ENCODE measurements at places on chromosomes 7 and 10. TPM values are rescaled to one million over a fixed set of nuclear protein-coding genes. Genes with fewer than 3 reads are reported as not detected.
A peak's percentile ranks its signal among the peaks of the same experiment; 100 is the strongest.

DNA sequence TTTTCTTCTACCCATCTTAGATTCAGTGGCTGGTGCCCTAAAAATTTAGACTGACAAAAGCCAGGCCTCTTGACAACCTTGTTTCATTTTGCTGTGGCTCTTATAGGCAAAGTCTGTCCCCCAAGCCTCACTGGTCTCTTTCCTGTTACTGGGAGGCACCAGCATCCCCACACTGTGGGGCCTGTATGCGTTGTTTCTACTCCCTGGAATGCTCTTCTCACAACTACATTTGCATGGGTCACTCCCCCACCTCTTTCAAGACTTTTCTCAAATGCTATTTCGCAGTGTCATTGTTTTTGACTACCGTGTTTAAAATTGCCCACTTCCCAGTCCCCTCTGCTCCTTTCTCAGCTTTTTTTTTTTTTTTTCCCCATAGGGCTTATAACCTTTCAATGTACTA is 108.7 kb upstream of the DGKB start:
- no peak for DNase-seq

- peak; percentile 60 for DNase-seq
These were observed 10.2 kb upstream of the GDF2 start for GRCh38 chr10:47311932-47312662.

GRCh38 chr7:99740573-99741440 is 5.8 kb upstream of the CYP3A7 start:
- peak; percentile 63 for DNase-seq

DNA sequence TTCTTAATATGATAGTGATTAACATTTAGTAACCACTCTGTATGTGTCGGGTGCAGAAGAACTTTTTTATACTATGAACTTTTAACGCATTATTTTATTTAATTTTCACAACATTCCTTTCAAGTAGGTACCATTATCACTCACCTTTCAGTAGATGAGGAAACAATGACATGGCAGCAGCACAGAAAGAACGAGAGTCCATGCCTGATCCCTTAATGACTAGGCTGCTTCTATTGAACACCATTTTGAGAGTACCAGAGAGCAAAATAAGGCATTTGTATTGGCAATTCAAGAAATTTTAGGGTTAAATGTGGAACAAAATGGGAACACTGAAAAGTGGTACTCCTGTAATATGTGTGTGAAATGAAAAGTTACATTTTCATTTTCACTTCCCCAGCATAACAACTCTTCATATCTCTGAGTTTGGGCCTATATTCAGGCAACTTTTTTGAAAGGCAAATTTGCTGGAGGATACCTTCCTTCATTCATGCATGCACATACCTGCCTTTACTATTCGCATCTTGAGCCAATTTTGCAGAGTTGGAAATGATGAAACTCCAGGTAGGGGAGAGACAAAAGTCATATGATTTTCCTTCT is 12.8 kb downstream of the LRRN3 start:
- no peak for DNase-seq

The CYP2C9 gene
- total RNA-seq: under 0.01 TPM

GRCh38 chr10:32981760-32982159 is 23.7 kb upstream of the ITGB1 start:
- DNase-seq: peak; percentile 73

GRCh38 chr10:102743078-102743587 is 615 bp upstream of the WBP1L start:
- DNase-seq: no peak

The PNLIPRP1 gene
- total RNA-seq: not detected

DNA sequence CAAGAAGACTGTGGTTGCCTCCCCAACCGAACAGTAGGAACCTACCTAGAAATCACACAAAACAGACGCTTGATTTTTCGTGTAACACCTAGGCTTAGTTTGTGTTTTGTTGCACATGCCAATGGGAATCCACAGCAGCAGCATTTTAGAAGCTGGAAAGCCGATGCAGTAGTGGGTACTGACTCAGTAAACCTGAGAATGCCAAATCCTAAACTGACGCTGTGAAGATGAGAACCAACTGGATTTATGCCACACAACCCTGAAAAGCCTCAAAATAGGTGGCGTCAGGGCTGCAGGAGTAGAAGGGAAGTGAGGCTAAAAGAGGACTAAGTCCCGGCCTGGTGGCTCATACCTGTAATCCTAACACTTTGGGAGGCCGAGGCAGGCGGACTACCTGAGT is 162.5 kb downstream of the REEP3 start:
- DNase-seq: no peak

GRCh38 chr10:110344622-110345021 is 39.9 kb upstream of the SMNDC1 start:
- DNase-seq: no peak

The ITPRIP gene
- total RNA-seq: 10.3 TPM

- no peak for DNase-seq
These were observed 7.3 kb downstream of the JCAD start for GRCh38 chr10:30052062-30052461.

GRCh38 chr10:99172128-99172738 is 63.4 kb downstream of the HPSE2 start:
- DNase-seq: peak; percentile 74

GRCh38 chr10:28939281-28940157 is 262.2 kb downstream of the BAMBI start:
- DNase-seq: peak; percentile 91

DNA sequence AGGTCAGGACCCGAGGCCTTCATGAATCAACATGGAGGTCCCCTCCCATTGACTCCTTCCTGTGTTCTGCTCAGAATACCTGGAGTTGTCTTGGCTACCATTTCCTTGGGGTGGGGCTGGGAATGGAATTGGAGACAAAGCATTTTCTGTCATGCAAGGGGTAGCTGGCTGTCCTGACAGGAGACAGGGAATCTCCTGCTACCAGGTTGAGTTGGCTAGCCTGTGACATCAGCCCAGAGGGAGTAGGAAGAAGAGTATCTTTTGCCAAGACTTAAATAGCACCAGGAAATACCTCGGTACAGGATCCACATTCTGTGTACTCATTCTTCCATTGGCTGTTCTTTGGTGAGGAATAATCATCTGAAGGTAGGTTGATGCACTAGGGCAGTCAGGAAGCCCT is 4.9 kb downstream of the ZDHHC16 start:
- no peak for DNase-seq

DNA sequence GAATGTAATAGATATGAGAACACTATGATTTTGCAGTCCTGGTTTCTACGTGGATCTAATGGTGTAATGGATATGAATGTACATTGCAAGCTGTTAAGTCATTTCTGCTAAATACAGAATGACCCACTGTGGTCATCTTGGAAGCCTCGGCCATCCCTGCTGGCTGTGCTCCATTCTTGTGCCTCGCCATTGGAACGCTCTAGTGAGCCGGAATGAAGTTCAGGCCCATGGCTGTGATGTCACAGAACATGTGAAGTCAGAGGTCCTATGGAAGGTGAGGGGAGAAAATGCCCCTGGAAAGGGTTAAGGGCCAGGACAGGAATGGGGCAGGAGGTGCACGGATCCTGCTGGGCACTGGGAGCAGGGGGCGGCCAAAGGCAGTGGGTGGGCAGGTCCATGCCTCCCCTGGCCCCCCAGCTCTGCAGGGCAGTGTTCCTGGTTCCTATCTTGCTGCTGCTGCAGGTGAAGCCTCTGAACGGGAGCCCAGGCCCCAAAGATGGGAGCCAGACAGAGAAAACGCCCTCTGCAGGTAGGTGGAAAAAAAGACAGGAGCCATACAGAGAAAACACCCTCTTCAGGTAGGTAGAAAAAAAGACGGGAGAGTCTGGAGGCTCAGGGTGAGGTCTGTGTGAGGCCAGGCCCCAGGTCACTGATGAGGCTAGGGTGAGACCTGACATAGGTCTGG is at the start of gene LLCFC1:
Gene LLCFC1, plus strand, starts transcription at position 259 of the 685 bp plus-strand sequence. Its CDS starts 138 bp downstream, at position 397.
- no peak for DNase-seq

The CFAP58 gene
- total RNA-seq: 0.64 TPM

The TMEM236 gene
- under 0.01 TPM for total RNA-seq

DNA sequence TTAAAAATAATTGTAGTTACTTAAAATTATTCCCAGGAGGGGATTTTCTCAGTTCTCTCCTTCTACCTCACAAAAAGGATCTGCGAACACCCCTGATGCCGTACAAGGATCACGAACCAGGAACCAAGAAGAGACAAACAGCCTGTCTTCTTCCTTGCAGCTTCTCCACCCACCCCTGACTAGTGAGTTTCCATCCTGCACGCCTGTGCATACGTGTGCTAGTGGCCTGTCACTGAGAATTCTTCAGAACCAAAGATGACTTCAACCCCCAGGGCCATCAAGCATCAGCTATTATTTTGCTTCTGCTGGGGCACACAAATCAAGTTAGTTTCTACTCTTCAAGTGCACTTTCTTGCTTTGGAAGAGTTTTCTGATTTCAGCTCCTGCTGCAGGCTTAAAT is 175.5 kb upstream of the KLF6 start:
- DNase-seq: no peak

- peak; percentile 18 for DNase-seq
These were observed 369.8 kb downstream of the SDK1 start for GRCh38 chr7:3670898-3671297.

GRCh38 chr7:158863611-158864506 is 7.5 kb downstream of the DYNC2I1 start:
- DNase-seq: peak; percentile 74

DNA sequence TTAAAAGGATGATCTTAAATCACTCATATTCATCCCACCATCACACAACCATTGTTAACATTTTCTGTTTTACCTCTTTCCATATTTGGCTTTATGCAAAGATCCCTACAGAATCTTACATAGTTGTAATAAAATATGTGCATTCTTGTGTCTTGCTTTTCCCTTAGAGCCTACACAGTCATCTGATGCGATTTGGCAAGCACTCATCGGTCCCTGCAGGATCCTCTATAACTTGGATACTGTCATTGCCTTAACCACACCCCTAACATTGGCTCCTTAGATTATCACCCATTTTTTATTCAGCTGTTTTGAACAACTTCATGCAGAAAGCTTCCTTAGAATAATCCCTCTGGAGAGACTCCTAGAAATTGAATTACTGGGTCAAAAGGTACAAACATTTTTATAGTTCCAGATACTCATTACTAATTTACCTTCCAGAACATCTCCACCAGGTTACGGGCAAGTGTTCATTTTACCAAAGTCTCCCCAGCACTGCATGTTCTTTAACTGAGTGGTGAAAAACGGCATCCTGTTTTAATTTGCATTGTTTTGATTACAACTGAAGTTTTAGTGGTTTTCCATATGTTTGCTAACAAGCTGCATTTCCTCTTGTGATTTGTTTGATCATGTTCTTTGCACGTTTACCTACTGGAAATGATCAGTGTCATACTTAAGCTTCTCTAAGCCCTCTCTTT is 268.3 kb downstream of the GRID1 start:
- no peak for DNase-seq

The IFIT2 gene
- 10.3 TPM for total RNA-seq

DNA sequence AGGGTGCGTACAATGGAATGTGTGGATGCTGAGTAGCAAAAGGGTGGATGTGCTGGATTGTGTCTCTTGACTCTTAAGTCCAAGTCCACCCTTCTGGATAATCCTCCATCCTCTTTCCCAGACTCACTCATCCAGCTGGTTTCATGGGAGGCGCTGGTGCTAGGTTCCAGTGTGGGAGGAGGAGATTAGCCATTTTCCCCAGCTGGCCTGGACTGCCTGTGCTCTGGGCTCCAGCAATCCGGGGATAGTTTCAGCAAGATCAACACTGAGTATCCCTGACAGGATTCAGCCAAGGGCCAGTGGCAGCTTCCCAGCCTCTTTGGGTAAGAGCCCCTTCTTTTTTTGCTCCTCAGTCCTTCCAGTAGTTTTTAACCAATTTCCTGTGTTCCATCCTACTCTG is 21.6 kb upstream of the TRIL start:
- DNase-seq: no peak
